D721Med (cell line): ENCODE measurements at places on chromosomes 16 and 17.
A peak's percentile ranks its signal among the peaks of the same experiment; 100 is the strongest.

DNA sequence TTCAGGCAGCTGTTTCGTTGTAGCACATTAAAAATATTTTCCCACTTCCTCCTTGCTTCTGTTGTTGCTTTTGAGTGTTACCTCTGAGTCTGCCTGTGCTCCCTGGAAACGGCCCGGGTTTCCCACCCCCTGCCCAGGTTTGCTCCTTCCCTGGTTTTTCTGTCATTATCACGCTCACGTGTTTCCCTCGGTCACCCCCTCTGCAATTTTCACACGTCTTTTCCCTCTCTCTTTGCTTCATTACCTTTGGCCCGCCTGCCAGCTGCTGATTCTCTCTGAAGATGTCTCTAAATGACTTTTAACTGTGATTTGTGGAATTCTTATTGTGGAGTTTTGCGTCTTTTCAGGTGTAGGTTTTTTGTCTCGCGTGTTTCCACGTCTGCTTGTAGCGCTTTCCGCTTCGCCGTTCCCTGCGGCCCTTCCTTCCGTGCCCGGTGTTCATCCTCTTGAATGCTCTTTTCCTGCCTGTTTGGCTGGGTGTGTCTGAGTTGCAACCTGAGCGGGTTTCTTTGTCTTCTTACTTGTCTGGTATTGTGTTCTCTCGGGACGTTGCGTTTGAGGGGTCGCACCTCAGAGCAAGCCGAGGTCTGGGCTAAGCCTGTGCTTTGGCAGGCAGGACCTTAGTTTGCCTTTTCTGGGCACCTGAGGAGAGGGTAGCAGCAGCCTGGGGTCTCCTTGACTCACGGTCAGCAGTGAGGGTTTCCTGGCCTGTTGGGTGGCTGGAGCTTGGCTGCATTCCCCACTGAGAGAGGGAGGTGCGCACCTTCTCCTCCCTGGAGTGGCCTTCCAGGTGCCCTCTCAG lies 96.3 kb upstream of the ZNF750 start:
- no peak for DNase-seq

GRCh38 chr17:37062021-37062420 lies 113.3 kb downstream of the AATF start:
- DNase-seq: peak; percentile 61

DNA sequence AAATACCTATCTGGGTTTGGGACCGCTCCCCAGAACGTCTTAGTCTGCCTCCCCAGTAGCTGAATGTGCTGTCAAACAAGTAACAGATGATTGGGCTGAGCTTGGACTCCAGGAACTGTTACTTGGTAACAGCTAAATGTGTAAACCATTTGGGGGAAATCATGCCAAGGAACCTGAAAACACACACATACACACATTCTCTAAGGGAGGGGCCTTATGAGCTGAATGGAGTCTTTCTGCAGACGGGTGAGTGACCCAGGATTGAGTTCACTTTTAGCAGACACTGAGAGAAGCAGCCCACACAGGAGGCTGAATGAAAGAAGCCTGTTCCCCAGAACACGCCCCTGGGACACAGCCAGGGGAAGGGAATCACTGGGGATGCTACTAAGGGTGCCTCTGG lies 1.6 kb downstream of the ACLY start:
- DNase-seq: no peak

DNA sequence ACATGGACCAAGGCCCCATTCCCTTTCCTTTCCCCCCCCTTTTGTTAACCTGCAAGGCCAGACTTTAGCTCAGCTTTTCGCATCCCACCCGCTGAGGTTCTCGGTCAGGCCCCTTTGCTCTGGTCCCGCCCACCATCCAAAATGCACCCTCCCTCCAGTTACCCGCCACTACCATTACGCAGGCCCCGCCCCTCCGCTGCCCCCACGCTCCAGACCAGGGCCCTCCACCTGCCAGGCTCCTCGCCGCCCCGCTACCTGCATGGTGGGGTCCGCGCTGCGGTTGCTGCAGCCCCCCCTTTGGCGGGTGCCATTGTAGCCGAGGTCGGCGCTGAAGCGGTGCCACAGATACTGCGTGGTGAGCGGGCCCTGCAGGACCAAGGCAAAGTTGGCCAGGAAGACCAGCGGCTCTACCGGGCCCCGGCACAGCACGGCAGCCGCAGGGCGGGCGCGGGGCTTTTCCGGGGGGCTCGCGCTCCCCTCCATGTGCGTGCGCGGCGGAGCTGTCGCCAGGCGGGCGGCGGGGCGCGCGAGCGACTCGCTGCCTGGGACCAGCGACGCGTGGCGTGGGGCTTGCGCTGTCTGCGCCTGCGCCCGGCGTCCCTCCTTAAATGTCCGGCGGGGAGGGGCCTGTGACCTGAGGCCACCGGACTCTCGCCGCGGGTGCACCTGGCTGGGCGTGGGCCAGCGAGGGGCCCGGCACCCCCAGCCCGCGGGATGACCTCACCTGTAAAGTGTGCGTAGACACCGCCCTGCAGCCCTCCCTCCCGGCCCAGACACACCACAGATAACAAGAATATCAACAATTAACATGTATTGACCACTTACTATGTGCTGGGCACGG lies at the start of gene SLC46A1:
Gene SLC46A1 (minus strand): TSS at position 581 of the 841 bp plus-strand sequence. CDS start 98 bp downstream, at position 483.
- DNase-seq: peak; percentile 58

- DNase-seq: no peak
Observed at GRCh38 chr16:4945560-4946502, 8.9 kb upstream of the PPL start.

- DNase-seq: no peak
Observed at GRCh38 chr17:9677411-9677810, 32.1 kb downstream of the USP43 start.

GRCh38 chr16:54389836-54390494 lies 103.4 kb upstream of the IRX3 start:
- DNase-seq: no peak

DNA sequence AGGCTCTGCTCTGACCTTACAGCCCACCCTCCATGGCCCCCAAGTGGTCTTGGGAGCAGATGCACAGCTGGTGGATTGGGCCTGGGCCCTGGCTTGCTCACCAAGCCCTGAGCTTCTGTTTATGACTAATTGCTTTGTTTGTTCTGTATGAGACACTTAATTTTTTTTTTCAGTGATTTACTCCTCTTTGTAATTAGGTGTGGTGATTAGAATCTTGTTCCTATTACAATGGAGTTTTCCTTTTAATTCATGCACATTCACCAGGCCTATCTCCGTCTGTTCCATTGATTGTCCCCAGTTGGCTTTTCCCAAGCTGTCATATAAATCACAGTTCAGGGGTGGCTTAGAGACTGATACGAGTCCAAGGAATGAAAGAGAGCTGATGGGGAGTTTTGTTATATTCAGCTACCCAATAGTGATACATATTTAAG lies 242.3 kb downstream of the CCDC182 start:
- DNase-seq: peak; percentile 35

- no peak for DNase-seq
Observed at GRCh38 chr17:56136301-56136700, 17.0 kb upstream of the ANKFN1 start.

DNA sequence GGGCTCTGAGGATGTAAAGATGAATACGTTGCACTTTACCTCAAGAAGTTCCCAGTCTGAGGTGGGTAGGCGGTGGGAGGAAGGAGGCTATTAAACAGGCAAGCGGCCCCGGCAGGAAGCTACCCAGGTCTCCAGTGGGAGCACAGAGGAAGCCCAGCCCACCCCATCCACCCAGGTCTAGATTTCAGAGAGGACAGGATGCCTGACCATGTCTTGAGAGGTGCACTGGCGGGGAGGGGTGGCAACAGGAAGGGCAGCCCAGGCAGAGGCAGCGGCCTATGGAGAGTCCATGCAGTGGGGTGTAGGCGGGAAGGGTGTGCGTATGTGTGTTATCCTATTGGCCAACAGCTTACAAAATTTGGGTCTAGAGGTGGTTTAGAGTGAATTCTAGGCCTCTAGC lies 13.9 kb downstream of the SARM1 start:
- DNase-seq: no peak

DNA sequence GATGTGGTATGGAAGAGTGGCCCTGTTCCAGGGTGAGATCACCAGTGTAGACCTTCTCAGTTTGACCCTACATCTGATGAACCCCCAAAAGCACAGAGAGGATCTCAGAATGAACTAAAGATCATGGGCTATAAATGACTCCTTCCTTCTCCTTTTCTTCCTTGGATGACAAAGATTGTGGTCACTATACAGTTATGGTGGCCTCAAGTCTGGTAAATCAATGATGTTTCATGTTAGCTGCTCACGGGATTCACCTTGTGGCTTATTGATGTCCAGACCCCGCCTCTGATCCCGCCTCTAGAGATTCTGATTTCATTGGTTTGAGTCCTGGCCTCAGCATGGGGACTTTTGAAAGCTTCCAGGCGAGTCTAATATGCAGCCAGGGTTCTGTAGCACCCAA lies 112.2 kb downstream of the PITPNC1 start:
- no peak for DNase-seq

DNA sequence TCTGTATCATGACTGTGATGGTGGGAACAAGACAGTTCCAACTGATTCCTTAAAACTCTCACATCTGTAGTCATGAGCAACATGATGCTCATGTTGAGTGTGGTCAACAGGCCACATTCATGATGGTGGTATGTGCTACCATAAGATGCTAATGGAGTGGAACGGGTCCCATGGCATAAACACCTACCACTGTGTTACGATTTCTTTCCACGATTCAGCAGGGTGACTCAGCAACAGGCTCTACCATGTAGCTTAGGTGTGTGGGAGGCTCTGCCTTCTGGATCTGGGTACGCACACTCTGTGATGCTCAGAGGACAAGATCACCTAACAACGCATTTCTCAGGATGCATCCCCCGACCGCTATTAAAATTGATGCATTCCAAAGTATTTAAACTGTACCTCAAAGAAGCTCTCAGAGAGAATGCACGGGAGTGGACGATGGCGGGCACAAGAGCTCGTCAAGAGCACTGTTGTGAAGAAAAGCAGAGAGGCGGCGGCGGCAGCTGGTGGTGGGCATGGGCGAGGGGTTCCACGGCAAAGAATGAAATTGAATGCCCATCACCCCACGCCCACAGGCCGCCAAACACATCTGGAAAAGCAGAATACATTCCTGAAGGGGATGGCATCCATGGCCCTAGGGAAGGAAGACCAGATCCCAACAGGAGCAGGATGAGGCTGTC lies 133.3 kb downstream of the ZNF778 start:
- no peak for DNase-seq

- DNase-seq: no peak
Observed at GRCh38 chr17:28497931-28498330, 8.2 kb upstream of the FOXN1 start.

DNA sequence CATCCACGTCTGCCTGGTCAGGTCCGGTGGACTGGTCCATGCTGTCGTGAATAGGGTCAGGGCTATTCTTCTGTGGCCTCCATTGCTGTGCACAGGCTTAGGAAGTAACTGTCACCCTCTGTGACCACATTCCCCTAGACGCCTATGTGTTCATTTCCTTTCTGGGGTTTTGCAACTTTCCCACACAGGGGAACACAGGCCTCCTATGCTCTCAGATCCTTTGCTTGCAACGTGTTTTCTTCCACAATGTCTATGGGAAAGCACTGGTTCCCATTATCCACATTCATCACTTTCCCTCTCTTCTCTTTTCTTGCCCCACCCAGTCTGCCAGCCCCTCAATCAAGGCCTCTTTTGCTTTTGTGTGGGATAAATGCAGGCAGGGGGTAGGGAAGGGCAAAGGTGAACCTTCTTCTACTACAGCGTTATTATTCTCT lies 43.2 kb upstream of the DNAJA2 start:
- DNase-seq: no peak

DNA sequence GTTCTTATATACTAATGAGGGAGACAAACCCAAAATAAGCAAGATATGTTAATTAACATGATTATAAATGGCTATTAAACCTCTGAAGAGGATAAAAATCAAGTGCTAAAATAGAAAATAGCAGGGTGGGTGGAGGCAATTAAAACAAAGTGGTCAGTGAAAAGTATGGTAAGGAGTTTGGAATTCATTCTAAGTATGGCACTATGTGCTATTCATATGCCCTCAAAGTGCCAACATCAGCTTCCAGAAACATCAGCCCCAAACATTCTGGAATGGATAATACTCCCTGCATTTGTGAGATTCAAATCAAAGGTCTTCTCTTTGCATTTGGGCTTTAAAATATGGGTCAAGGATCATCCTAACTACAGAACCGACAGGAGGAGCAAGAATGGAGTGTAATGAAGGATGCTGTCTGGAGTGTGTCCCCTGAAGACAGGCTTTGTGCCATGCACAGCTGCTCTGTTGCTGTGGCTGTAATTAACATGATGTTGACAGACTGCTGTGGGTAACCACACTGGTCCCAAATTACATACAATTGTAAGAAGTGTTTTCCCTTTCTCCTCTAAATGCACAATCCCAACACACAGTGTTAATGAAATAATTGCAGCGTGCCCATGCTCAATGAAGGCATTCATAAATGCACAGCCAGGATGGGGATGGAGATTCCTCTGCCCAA lies 93.1 kb downstream of the VAT1L start:
- DNase-seq: no peak

DNA sequence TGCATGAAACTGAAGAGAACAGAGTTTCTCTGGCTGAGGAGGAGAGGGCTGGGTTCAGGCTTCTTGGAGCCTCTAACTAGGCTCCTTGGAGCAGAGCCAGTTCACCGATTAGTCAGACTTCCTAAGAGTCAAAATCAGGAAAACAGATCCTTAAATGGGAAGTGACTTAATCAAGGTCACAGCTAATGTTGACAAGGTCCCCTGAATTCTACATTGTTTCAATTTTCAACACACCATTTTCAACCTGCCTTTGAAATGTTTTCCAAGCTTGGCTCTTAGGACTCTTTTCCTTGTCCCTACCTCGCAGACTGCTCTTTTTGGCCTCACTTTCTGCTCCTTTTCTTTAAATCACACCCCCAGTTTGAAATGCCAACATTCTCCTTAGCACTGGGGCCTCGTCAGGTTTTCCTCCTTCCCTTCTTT lies 16.3 kb downstream of the MYL4 start:
- DNase-seq: no peak

DNA sequence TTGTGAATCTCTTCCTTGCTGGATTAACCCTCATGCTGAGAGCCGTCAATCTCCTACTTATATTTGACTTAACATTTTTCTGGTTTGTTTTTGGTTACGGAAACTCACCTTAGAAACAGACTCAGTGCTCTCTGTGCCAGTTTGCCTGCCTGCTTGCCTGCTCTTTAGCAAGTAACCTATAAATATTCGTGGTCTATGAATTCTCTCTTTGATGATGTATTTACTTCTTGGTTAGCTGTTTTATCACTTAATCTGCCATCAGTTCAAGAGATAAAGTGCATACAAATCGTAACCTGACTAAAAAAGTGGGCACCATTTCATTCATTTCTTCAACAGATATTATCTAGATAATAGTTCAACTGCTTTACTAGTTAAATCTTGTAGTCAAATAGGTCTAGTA lies 26.7 kb downstream of the CYB5B start:
- no peak for DNase-seq
